ENCODE measurements at places on chromosomes 3 and 15.

DNA sequence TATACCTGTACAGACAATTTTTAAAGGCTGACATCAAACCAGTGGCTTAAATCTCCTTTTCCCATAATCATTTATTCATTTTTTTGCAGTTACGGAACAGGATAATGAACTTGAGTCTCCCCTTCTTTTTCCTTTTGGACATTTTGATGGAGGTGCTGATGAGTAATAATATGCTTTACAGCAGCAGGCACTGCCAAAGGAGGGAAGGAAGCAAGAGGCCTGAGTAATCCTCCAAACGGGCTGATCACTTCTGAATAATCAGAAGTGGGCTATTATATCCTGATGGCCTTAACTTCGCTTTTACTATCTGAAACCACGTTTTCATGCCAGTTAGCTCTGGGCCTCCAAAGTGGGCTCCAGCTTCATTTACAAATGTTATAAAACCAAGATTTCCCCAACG, 527.2 kb downstream of the FOXP1 start:
- no peak for DNase-seq

DNA sequence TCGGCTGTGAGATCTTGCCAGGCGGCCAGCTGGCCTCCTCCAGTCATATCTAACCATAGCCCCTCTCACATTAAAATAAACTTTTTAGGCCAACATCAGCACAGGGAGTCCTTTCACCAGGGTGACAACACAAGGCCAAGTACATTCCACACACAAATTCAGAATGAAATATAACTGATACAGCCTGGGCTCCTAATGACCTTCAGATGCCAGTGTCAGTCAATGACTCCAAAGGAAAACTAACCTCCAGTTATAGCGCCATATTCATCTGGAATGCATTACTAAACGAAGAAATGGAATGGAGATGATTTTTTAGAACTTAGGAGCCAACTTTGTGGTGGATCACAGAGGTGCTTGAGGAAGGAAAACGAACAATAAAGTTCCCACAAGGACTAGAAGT, 205.4 kb downstream of the GREM1 start:
- DNase-seq = no peak

- no peak for DNase-seq
These were observed 191.5 kb downstream of the TNIK start for GRCh38 chr3:171268677-171269076.

DNA sequence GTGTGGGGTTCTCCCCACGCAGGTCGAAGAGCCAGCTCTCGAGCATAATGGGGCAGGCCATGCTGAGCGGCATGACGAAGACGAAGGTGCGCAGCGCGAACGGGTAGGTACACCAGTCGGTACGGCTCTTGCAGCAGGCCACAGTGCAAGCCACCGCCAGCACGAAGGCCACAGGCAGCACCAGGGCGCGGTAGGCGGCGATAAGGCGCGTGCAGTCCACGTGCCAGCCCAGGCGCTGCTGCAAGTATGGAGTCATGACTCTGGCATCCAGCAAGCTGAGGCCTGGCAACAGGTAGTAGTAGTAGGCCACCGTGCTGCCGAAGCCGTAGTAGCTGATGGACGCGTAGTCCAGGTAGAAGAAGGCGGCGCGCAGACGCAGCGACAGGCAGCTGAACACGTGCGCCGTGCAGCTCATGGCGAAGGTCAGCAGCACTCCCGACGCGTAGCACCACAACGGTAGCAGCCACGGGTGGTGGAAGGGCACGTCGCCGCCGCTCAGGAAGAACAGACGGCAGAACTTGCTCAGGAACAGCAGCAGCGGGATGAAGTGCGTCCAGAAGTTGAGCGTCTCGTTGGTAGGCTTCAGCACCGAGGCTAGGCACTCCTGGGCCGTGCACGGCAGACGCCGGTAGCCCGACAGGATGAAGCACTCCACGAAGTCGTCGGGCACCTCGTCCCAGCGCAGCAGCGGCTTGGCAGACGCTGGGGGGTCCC, 797 bp downstream of the PAQR9 start:
- DNase-seq = no peak

DNA sequence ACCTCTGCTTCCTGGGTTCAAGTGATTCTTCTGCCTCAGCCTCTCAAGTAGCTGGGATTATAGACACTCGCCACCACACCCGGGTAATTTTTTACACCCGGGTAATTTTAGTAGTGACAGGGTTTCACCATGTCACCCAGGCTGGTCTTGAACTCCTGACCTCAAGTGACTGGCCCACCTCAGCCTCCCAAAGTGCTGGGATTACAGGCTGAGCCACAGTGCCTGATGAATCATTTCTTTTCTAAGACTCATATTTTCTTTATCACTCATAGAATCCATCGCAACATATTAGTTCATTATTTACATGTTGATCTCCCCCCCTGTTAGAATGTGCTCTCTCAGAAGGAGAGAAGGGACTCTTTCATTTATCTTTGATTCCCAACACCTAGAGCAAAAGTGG, 109.5 kb upstream of the PTPRG start:
- no peak for DNase-seq

DNA sequence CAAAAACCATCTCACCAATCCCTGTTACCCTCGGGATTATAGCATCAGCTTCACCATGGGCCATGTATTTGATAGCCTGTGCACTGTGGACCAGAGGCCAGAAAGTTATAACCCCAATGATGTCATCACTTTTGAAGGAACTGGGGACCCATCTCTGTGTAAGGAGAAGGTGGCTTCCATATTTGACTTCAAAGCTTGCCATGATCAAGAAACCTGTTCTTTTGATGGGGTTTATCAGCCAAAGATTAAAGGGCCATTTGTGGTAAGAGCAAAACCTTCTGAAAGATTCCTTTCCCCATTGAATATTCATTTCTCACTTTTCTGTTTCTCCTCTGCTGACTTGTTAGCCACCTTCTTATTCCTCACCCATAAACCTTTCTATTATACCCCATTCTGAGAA, 34.3 kb upstream of the RPL14 start:
- DNase-seq = no peak

DNA sequence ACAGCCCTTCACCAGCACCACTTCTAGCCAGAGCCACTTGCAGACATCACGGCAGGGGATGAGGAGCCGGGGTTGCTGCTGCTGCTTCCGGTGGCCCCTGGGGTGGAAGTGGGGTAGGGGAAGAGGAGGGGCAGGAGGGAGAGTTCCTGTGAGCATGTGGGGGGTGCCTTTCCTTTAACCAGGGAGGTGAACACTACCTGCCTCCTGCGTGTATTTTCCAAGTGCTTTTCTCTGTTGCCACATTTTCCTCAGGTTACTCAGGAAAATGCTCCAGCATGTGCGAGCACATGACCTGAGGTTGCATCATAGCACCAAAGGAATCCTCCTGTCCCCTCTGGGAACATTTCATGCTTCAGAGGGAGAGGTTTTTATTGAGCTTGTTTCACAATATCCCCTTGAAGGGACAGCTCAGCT, 12.2 kb upstream of the SACM1L start:
- peak; percentile 38 for DNase-seq

GRCh38 chr15:38084289-38084688, 149.8 kb downstream of the TMCO5A start:
- no peak for DNase-seq

DNA sequence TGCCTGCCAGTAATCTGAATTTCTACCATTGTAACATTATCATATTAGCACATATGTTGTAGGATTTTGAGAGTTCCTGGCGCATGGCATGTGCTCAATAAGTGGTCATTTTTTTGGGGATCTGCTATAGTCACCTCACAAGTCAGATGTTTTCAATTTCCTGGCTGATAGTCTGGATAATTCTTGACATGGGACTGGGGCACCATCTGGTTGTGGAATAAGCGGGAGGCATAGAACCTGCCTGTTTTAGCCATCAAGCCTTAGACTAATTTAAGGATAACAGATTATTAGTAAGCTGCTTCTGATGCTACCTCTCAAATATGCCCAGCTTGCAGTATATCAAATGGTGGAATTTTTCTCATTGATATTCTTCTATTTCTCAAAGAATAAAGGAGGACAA, 39.1 kb downstream of the GASK1A start:
- DNase-seq = no peak

GRCh38 chr3:30309961-30310954, 296.1 kb upstream of the TGFBR2 start:
- no peak for DNase-seq

DNA sequence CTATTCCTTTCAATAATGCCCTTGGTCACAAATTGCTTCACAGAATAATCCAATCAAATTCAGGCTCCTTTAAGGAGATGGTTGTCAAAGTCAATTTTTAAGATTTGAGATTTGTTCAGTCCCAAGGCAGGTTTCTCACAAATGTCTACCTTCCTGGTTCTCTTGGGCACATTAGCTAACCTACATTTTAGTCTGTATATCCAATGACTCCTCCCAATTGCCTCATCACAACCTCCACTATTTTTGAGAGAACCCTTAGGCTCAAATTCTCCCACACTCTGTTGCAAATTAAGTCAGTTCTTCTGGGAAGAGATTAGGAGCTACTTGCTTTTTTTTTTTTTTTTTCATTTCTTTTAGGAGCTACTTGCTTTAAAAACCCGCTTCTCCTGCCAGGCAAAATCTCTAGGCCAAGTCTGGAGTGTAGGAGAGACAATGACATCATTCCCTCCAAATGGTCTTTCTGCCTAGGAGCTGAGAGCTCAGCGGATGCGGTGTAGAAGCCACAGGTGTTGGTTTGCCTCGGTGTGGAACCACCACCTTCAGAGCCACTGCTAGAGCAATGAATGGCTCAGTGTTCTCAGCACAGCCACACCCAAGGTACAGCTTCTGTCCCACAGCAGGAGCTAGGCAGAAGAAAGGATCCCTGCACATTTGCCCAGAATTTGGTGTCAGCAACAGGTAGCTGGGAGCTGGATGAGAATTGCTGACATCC, 10.0 kb upstream of the INO80 start:
- no peak for DNase-seq

- DNase-seq = no peak
These were observed 793.8 kb downstream of the TBL1XR1 start for GRCh38 chr3:176403531-176403930.

- DNase-seq = no peak
These were observed 14.1 kb downstream of the RNF123 start for GRCh38 chr3:49703443-49703927.

- DNase-seq = no peak
These were observed 487.8 kb downstream of the FOXP1 start for GRCh38 chr3:71095511-71096291.

- no peak for DNase-seq
These were observed 254.2 kb downstream of the NR1D2 start for GRCh38 chr3:24199300-24199699.

- DNase-seq = no peak
These were observed 855.9 kb downstream of the MCTP2 start for GRCh38 chr15:95087253-95087609.

GRCh38 chr3:151837057-151837456, 23.1 kb downstream of the AADAC start:
- no peak for DNase-seq

DNA sequence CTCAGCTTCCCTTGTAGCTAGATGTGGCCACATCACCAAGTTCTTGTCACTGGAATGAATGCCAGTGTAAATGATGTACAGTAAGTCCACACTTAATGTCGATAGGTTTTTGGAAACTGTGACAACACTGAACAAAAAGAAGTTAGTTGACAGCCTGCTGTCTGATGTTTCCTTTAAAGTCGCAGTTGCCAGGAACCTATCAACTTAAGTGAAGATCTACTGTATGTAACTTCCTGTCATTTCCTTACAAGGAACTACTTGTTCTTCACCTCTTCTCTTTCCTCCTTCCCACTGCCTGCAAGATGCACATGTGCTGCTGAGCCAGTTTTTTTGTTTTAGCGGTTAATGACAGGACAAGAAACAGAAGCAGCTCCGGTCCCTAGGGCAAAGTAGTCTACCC, 44.6 kb downstream of the HDGFL3 start:
- DNase-seq = no peak

- DNase-seq = no peak
These were observed 10.1 kb upstream of the ANKRD63 start for GRCh38 chr15:40293006-40293405.

DNA sequence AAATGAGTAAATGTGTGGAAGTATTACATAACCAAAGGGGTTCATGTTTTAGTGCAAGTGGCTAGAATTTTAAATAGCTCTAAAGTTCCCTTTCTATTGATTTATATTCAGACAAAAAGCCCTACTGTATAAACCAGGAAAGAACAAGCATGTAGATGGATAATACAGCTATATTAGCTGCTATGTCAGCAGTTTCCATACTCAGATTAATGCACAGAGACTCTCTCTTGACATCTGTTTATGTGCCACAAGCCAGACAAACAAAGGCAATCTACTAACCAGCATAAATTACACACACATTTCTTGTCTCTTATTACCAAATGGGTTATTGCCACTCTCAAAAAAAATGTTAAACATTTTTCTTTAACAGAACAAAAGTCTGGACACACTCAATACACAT, 760.1 kb upstream of the NECTIN3 start:
- DNase-seq = no peak

DNA sequence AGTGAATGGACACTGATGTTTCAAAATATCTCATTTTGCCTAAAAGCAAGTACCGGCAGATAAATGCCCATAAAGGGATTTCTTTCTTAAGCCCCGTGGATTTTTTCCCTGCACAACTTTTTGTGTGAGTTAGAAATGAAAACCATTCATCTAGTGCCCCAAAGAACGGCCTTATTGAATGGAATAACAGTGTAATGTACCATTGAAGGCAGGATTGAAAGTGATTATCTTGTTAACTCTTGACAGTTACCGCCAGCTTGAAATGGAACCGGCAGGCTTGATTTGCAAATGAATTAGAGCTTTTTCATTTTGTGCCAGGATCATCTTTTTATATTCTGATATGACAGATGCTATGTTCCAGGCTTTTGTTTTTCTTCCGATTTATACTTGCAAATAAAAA, 162.2 kb downstream of the RSRC1 start:
- DNase-seq = no peak

- DNase-seq = no peak
These were observed 149.7 kb downstream of the RBMS3 start for GRCh38 chr3:29430558-29430971.

DNA sequence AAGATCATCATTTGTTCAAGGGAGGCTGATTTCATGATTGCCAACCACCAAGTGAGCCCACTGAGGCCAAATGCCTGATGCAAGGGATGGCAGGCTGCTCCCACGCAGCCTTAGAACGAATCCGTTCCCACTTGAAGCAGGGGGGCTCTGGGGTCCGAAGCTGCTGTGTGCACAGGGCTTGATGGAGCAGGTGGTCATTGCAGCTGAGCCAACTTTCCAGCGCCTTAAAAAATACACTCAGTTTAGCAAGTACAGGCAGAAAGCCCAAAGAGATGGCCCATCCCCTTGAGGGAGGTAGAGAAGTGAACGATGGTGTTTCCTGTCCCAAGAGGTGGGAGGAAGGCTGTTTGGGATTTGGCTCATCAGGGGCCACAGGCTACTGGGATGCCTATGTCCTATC, 16.7 kb downstream of the LIMD1 start:
- DNase-seq = no peak

DNA sequence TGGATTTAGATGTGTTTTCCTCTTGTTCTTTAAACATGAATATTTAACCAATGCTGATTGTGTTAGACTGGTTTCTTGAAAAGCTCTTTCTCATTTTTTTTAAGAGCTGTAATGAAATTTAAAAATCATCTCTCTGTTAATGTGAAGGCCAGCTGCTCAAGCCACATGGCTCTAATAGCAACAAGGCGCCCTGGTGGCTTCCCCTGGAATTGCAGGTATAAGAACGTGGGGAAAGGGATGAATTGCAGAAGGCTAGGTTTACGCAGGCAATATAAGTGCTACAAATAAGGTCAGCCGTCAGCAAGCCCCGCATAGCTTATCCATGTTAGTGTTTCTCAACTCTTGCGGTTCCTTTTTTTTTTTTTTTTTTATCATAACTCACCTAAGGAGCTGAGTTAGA, 108.5 kb downstream of the SAMMSON start:
- DNase-seq = no peak

GRCh38 chr15:83206526-83207008, 1.1 kb downstream of the HDGFL3 start:
- no peak for DNase-seq

- DNase-seq = no peak
These were observed 43.0 kb upstream of the USP3 start for GRCh38 chr15:63461230-63461985.
